Retinal pigment epithelial cell (primary cell): ENCODE measurements at places on chromosomes 2 and 18.

- no peak for DNase-seq
These were observed 22.0 kb downstream of the TCF23 start for GRCh38 chr2:27170581-27171337.

GRCh38 chr2:101613056-101613704 lies 84.3 kb upstream of the MAP4K4 start:
- no peak for DNase-seq

- DNase-seq, result no peak
These were observed 1620.9 kb upstream of the NXPH2 start for GRCh38 chr2:140401056-140401455.

GRCh38 chr2:7427293-7428060 lies 510.3 kb downstream of the RNF144A start:
- DNase-seq, result peak; percentile 6

GRCh38 chr2:7356909-7357584 lies 439.8 kb downstream of the RNF144A start:
- DNase-seq, result no peak

GRCh38 chr18:32966141-32966540 lies 193.3 kb upstream of the KLHL14 start:
- DNase-seq, result no peak

GRCh38 chr2:31764169-31764568 lies 183.4 kb upstream of the SRD5A2 start:
- no peak for DNase-seq

GRCh38 chr2:120540719-120541552 lies 194.7 kb upstream of the GLI2 start:
- DNase-seq, result no peak

- no peak for DNase-seq
These were observed 140.2 kb downstream of the TGIF1 start for GRCh38 chr18:3590096-3590630.
